SK-N-SH treated with all-trans-retinoic acid at 6 μM for 48 hours (cell line): ENCODE measurements at places on chromosomes 2 and 18.

GRCh38 chr2:144224472-144224871 is 295.4 kb downstream of the ZEB2 start:
- ATAC-seq = no peak

DNA sequence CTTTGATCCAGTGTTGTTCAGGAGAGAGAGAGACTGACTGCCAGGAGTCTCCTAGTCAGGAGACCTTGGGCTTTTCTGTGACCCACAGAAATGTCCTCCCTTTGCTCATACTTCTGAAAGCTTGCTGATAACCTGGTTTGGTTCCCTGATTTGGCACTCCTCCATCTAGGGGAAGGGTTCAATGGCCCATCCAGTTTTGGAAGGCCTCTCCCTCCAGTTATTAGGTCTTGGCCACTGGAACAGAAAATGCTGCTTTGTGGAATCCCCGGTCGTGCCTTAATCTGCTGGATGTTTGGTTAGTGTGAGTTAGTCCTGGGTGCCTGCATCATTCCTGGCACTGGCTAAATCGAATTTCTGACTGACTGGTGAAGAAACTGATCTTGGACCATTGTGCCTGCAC is 35.7 kb downstream of the KDM3A start:
- no peak for ATAC-seq

DNA sequence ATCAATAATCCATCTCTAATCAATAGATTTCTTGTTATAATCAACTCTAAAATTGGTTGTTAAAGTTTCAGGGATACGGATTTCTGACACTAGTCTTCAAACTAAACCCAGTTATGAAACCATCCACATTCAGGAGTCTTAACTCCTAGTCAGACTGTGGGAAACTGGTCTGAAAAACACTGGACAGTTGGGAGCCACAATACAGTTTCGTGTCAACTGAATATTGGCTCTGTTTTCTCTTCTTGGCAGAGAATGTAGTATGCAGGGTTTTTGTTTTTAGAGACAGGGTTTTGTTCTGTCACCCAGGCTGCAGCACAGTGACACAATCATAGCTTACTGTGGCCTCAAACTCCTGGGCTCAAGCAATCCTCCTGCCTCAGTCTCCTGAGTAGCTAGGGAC is 123.1 kb downstream of the RTTN start:
- ATAC-seq = no peak

DNA sequence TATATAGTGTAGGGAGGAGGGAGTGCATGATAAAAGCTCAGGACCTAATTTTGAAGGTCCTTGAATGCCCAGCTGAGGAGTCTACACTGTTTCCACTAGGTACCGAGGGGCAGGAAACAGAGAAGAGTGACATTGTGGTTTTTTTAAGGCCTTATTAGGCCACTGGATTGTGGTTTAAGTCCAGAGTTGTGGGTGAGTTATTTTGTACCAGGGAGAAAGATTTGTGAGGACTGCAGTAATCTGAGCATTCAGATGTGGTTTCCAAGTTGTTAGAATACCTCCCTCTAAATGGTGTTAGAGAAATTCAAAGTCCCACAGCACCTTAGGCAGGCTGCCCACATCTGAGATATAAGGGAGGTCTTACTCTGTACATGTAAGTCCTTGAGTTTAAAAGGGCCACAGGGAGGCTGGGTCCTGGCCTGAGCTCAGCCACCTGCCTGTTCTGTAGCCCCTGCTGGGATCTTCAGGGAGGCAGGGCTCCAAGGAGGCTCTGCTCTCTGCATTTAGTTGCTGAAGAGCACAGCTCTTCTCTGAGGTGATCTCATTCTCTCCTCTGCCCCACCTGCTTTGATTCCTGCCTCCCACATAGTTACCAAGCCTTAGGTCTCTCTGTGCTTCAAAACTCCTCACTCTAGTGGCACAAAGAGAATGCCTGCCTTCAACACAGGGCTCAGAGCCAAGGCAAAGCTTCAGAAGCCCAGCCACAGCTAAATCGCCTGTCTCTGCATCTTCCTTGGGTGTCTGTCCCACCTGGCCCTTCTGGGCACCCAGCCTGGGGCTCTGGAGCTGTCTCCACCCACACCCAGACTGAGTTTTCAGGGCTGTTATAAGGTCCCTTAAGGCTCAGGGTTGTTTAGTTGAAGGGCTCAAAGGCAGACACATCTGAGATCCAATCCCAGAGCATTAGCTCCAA is 88.1 kb downstream of the VSNL1 start:
- no peak for ATAC-seq

- no peak for ATAC-seq
Measured at GRCh38 chr2:241201445-241202267, 13.2 kb downstream of the ANO7 start.
